ENCODE measurements at places on chromosomes 4 and X.

DNA sequence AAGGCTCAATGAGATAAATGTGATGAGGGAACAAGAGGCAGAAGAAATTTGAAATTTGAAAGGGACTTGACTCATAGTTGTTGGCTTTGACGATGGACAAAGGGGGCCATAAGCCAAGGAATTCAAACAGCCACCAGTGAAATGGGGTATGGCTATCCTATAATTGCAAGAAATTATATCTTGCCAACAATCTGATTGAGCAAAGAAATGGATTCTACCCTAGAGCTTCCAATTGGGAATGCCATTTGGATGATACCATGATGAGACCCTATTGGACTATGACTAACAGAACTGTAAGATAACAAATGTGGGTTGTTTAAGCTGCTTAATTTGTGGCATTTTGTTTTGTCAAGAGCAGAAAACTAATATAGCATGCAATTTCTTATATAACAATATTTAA, 270.1 kb upstream of the ARSJ start:
- no peak for DNase-seq

GRCh38 chrX:5774446-5774845, 454.2 kb downstream of the NLGN4X start:
- no peak for DNase-seq

DNA sequence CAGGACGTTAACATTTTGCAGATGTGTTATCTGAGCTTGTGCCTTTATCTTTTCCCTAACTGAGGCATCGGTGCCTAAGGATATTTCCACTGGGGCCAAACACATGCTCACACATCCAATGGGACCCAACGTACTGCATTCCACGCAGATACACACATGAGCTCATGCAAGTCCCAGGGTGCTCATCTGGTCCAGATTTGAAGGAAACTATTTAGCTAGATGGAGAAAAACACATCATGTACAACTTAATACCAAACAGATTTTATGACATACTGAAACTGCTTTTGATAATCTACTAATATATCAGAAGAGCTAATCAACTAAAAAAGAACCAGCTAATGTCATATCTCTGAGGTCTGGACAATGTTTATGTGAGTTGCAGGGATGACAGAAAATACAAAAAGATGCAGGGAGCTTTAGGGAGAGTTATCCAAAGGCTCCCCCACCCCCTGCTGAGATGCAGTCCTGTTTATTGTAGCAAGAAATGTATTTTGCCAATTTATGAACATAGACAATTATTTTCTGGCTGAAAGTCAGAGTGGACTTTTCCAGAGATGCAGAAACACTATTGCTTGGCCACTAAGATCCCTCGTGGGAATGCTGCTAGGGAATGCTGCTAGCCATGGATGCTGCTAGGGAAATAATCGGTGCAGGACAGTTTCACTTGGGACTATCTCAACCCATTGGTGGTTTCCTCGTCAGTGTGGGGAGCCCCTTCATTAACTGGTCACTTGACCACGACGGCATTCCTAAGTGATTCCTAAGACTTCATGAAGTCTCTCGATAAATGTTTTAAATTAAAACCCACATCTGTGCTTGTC, 172.8 kb downstream of the SMIM20 start:
- DNase-seq, result no peak

DNA sequence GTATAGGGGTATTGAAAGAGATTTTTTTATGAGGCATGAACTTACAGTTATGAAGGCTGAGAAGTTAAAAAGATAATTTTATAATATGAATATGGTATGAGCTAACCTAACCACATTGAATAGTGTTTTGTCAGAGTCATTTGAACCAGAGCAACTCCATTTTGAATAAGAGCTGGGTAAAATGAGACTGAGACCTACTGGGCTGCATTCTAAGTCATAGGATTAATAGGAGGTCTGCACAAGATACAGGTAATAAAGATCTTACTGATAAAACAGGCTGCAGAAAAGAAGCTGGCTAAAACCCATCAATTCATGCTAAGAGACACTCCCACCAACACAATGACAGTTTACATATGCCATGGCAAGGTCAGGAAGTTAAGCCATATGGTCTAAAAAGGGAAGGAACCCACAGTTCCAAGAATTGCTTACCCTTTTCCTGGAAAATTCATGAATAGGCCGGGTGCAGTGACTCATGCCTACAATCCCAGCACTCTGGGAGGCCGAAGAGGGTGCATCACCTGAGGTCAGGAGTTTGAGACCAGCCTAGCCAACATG, 209.2 kb downstream of the TECRL start:
- DNase-seq, result no peak

- DNase-seq, result no peak
These were observed 3.7 kb upstream of the FOXR2 start for GRCh38 chrX:55619547-55619946.

DNA sequence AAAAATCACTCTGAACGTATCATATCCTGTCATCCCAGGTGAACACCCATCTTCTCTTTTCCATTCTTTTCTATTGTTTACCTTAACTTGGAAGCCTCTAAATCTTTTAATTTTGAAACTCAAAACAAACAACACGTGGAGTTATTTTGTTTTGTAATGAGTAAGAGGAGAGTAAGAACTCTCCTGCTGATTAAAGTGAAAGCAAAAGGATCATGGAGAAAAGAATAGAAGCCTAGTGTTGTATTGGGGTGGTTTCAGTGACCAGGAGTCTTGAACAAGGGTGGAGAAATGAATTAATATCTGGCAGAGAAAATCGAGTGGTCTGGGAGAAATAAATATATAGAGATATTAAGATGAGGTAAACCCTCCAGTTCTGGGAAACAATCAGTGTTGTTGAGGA, 237.4 kb upstream of the UGT8 start:
- no peak for DNase-seq

DNA sequence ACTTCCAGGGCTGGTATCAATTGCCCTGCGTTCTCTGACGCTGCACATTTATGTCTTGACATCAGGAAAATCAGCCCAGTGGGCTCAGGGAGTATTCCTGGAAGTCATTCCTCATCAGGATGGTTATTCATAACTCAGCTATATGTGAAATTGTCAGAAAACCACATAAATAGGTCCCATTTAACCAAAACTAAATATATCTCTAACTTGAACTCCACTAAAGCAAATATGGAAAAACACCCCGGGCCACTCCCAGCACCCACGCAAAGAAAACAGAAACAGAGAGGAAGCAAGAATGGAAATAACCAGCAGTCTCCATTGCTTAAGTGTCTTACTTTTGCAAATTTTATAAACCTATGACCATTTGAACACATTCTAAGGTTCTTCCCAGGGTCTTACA, 112.0 kb downstream of the IRF2 start:
- no peak for DNase-seq

- DNase-seq, result no peak
These were observed 15.0 kb downstream of the RPS4X start for GRCh38 chrX:72262077-72262476.

- DNase-seq, result no peak
These were observed 975.9 kb downstream of the STIM2 start for GRCh38 chr4:27836523-27836922.

DNA sequence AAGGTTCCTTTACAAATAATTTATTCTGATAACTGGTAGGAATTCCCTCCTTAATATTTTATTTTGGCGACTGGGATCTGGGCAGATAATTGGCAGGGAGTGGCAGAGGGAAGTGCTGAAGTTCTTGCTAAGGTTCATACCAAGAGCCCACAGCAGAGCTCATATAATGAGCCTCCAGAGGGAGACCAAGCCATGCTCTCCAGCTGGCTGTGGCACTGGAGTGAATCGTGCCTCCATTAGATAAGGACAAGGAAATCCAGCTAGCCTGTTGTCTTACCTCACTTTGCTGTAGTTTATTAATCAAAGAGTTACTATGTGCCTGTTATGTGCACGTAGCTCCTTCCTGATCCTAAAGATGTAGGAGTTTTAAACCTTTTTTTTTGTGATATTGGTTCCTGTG, 1.3 kb downstream of the ASB12 start:
- DNase-seq, result no peak

DNA sequence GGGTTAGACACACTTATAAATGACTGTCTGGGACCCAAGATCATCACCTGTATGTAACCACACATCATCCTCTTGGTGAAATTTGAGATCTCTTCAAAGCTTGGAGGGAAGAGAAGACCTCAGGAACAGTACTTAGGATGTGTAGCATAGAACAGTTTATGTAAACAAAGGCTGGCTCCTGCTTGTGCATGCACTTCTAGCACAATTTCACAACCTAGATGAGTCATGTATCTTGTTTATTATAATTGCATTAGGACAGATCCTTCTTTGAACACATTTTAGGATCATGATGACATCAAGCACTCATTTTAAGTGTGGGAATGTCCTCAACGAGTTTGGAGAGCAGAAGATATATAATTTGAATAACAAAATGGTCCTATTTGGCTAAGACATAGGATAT, 26.3 kb upstream of the ZMAT1 start:
- no peak for DNase-seq

Measured in SIG-M5 (cell line).